ENCODE measurements at places on chromosomes 11 and 22. TPM values are rescaled to one million over a fixed set of nuclear protein-coding genes. Genes with fewer than 3 reads are reported as not detected.

RAPSN gene
- polyA plus RNA-seq: 0.21 TPM

USH1C gene
- polyA plus RNA-seq: 3.2 TPM

RIMBP3C gene
- polyA plus RNA-seq: 0.24 TPM

APOBEC3F gene
- 4.3 TPM for polyA plus RNA-seq

C11orf16 gene
- polyA plus RNA-seq: not detected

TRPC6 gene
- 0.30 TPM for polyA plus RNA-seq

HORMAD2 gene
- polyA plus RNA-seq: not detected

MFRP gene
- polyA plus RNA-seq: not detected

KCNJ1 gene
- polyA plus RNA-seq: 0.03 TPM

LARGE2 gene
- 2.1 TPM for polyA plus RNA-seq

ROBO4 gene
- not detected for polyA plus RNA-seq

DGCR6L gene
- 26.1 TPM for polyA plus RNA-seq

CHCHD10 gene
- 85.4 TPM for polyA plus RNA-seq

Data from A549 (cell line).